ENCODE measurements at places on chromosomes 7 and 10.

- DNase-seq = no peak
These were observed 47.3 kb downstream of the AVL9 start for GRCh38 chr7:32542595-32542994.

DNA sequence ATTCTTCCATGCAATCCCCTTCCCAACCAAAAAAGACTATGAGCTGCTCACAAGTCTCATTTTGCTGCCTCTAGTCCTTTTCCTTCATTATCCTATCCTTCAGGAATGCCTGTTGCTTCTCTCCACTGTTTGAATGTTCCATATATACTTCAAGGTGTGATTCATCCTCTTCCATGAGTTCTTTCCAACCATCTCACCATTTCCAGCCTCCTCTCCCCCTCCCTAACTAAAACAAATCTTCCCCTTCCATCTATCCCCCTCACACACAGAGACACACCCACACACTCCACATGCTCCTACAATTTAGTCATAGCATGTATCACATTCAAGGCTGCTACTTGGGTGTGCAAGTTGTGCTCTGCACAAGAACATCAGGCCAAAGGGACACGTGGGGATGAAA, 254.3 kb downstream of the DYNC1I1 start:
- DNase-seq = no peak

DNA sequence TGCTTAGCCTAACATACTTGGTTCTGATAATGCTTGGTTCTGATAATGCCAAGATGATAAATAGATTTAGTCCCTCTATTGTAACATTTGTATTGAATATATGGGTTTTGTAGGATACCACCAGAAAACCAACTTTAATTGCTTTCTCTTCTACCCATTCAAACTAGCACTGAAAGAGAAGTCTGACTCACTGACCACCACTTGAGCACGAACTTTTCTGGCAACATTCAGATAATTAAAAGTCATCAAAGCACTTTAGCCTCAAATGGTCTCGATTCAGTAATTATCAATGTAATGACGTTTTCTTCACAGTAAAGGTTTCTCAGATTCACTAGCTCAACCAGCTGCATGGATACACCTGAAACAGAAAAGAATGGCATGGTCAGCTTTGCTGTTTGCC, 63.0 kb downstream of the HDAC9 start:
- DNase-seq = no peak

GRCh38 chr10:125158601-125159485, 1.5 kb downstream of the CTBP2 start:
- no peak for DNase-seq

- DNase-seq = no peak
These were observed 3.2 kb upstream of the RADIL start for GRCh38 chr7:4886671-4887070.

DNA sequence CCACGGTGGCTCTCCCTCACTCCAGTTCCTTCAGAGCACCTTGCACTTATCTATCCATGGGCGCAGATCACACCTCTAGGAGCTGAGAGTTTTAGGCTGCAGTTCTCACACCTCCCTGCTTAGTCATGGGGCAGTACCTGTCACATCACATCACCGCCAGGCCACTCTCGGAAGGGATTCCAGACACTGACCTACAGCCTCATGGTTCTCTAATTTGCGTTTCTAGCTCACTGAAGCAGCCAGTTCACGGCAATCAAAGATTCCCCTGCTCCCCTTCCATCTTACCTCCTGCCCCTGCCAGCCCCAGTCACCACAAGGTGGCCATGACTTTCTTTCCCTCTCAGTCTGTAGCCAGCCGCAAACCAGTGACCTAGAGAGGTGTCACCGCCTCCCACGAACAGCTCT, 34.2 kb downstream of the ADRB1 start:
- DNase-seq = no peak
